Posterior cingulate gyrus (tissue), 11 donors: ENCODE measurements at places on chromosomes 7 and 10.

DNA sequence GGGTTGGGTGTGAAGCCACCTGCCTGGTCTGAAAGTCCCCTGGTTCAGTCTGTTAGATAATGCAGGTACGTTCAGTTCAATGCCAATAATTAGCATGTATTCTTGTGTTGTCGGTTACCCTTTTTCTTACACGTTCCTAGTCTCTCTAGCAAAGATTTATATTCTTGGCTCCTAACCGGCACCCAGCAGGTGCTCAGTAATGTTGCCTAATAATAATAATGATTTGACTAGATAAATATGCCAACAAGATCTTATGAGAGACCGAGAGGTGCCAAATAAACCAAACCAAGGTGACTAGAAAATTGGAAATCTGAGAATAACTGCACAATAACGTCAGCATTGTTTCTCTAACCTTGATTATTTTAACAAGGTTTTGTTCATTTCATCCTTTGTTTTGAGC, 1.1 kb upstream of the SMIM30 start:
- no peak for DNase-seq

DNA sequence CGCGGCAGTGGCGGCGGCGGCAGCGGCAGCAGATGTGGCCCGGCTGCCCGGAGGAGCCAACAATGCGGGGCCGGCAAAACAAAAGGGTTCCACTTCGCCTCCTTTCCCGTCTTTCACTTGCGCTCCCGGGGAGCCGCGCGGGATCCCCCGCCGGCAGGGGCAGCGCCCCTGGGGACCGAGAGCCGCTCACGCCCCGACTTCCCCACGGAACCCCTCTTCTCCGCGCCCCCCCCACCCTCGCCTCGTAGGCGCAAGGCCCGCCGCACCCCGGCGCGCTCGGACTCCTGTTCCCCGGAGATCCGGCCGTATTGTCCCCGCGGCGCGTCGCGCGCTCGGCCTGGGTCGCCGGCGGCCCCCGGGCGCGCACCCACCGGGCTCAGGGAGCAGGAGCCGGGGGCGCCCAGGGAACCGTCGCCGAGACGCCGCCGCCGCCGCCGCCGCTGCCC, 854 bp downstream of the CTBP2 start:
- DNase-seq: peak; percentile 29

DNA sequence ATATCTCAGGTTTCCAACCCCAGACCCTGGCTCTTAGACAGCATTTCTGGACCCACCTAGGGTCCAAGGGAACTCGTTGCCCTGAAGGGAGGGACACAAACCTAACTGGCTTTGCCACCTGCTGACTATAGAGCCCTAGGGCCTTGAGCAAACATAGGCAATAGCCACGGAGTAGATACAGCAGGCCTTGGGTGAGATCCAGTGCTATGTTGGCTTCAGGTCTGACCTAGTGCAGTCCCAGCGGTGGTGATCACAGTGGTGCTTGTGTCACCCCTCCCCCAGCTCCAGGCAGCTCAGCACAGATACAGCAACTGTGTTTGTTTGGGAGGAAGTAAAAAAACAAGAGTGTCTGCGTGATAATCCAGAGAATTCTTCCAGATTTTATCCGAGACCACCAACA, 9.7 kb upstream of the TNKS2 start:
- no peak for DNase-seq

GRCh38 chr10:126803394-126803793, 101.8 kb upstream of the DOCK1 start:
- DNase-seq: no peak

- DNase-seq: no peak
These were observed 316.4 kb downstream of the PTEN start for GRCh38 chr10:88179831-88180230.

DNA sequence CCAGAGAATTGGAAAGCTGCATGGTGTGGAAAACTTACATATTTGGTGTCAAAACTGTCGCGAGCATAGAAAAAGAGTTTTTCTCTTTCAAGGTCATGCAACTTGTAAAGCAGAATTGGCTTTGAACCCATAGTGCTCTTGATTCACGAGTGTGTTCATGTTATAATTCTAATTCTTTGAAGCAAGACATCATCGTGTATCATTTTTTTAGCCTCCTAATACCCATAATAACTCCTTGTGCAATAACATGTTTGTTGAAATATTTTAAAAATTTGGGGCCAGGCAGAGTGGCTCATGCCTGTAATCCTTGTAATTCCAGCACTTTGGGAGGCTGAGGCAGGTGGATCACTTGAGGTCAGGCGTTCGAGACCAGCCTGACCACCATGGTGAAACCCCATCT, 4.2 kb downstream of the CCL24 start:
- DNase-seq: no peak

GRCh38 chr7:148901178-148901577, 17.1 kb upstream of the EZH2 start:
- no peak for DNase-seq

DNA sequence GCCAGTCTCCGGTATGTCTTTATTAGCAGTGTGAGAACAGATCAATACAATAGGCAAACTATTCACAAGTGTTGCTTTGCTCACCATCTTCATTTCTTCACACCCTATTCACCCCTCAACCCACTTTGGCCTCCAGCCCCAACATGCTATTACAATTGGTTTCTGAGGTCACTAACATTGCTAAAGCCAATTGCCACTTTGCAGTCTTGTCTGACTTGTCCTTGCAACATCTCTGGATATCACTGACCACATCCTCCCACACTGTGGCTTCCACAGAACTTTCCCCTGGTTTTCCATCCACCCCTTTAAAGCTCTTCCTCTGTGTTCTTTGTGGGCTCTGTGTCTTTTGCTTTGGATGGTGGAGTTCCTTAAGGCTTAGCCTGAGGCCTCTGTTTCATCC, 5.2 kb upstream of the APBB1IP start:
- no peak for DNase-seq

- no peak for DNase-seq
These were observed 41.1 kb upstream of the CABCOCO1 start for GRCh38 chr10:61621605-61622051.

- DNase-seq: no peak
These were observed 6.0 kb upstream of the ZNRF2 start for GRCh38 chr7:30278376-30278775.

DNA sequence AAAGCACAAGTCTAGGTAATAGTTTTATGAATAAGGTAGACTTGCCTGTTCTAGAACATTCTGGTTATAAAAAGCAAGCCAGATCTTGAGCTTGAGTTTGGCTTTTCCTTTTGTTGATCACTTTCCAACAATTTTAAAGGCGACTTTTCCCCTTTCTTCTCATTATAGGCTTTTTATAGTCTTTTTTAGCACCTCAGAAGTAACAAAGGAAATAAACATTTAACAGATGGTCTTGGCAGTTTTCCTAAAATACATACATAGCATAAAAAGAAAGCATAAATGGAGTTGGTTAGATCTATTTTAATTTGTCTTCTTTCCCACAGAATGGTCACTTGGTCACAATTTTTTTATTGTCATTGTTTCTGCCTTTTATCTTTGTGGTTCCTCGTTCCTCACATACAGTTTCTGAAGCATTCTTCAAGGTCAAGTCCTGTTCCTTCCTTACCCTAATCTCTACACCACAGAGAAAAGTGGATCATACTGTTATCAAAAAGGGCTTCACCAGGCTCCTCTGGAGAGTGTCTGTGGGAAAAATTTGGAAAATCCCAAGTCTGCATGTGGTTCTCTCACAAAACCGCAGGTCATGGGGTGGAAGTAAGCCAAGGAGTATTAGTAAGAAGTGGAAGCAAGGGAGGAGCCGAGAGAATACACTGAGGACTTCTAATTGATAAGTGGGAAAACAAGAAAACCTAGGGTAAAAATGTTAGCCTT, 31.3 kb downstream of the THNSL1 start:
- DNase-seq: no peak

GRCh38 chr10:59337201-59337652, 25.1 kb downstream of the FAM13C start:
- DNase-seq: peak; percentile 41

GRCh38 chr7:96244244-96244991, 77.5 kb downstream of the SLC25A13 start:
- DNase-seq: no peak

DNA sequence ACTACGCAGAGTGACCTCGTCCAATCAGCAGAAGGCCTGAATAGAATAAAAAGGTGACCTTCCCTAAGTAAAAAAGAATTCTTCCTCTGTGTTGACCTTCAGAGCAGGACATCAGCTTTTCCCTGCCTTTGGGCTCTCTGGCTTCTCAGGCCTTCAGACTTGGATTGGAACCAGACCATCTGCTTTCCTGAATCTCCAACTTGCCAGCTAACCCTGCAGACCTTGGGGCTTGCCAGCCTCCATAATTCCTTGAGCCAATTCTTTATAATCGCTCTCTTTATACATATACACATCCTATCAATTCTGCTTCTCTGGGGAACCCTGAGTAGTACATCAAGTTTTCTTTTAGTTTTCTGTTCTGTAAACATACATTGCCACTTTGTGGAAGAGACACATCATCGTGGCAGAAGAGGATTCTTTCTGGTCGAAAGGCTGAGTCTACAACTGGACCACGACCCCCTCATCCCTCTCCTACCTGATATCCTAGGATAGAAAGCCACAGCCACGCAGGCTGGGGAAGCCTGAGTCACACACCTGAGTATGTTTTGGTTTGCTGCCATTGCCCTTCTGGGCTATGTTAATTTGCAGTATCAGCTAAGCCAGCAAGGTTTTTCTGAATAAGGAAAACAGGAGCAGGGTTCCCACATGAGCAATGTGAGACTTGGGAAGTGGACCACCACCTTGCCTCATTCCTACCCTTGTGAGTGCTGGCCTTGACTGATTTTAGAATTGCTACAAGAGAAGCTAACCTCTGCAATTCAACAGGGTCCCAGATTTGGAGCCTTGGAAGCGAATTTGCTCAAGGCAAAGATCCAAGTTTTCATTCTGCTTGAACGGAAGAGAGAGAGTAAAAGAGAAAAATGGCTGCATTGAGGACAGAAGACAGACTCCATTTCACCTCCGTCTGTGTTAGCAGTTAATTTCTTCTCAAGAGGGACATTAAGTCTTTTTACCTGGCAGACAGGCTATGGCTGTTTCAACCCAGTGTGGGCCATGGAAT, 445.2 kb upstream of the FZD8 start:
- DNase-seq: no peak

DNA sequence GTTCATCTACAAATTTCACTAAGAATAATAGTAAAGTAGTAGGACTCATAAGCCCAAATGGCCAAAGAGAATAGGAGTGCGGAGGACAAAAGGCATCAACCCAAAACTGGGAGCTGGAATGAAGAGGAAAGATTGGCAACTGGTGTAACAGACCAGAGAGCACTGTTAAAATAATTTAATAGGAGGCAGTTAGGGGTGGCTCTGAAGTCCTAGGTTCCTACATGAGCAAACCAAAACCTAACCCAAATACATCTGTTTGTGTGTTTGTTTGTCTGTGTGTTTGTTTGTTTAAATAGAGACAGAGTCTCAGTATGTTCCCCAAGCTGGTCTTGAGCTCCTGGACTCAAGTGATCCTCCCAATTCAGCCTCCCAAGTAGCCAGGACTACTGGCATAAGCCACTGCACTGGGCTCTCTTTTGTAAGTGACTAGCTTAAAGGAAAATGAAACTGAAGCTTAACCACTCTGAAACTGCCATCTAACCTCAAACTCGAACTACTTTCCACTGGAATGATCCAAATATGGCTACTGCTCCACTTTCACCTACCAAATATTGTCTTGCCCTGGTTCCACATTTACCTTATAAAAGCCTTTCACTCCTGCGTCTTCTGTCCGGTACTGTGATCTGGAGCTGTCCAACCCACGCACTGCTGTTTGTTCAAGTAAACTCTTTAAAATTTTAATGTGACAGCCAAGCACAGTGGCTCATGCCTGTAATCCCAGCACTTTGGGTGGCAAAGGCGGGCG, 94.9 kb downstream of the AKR1D1 start:
- no peak for DNase-seq

- no peak for DNase-seq
These were observed 159.2 kb downstream of the CCDC3 start for GRCh38 chr10:12842310-12842709.

GRCh38 chr10:121952226-121952625, 22.8 kb downstream of the NSMCE4A start:
- no peak for DNase-seq

- DNase-seq: no peak
These were observed 67.9 kb downstream of the ADD3 start for GRCh38 chr10:110075686-110076085.

GRCh38 chr10:97981816-97982215, 48.6 kb downstream of the CRTAC1 start:
- DNase-seq: no peak

DNA sequence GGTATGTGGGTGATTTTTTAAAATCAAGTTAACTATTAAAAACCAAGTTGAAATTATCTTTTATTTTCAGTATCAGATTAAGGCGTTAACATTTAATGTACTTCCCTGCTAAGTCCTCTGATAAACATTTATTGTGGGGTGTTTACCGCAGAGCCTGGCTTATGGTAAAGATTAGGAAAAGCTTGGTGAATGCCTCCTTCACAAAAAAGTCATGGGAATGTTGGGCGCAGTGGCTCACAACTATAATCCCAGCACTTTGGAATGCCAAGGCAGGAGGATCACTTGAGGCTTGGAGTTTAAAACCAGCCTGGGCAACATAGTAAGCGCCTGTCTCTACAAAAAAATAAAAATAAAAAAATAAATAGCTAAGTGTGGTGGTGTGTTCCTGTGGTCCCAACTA, 53.3 kb downstream of the WAC start:
- DNase-seq: no peak

- DNase-seq: no peak
These were observed 27.6 kb downstream of the MKRN1 start for GRCh38 chr7:140451716-140452115.

- peak; percentile 40 for DNase-seq
These were observed 537 bp downstream of the FOXK1 start for GRCh38 chr7:4682621-4683042.

DNA sequence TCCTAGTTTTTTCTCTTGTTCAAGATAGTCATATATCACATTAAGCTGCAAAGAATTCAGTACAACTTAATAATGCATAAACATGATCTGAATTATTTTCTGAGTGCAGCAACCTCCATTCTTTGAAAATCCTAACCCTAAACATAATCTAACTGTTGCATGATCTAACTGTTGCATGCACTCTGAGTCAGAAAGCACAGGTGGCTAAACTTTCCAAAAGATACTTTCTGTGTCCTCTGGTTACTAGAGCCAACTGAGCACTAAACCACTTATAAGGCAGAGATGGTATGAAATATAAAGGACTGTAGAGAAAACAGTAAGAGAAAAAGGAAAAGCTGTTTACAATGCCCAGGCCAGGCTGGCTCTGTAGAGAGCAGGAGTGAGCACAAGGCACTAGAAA, 23.0 kb upstream of the FAM133B start:
- DNase-seq: no peak
